Activated T-cell treated with anti-CD3 and anti-CD28 coated beads, Interleukin-2, amount 50 U/mL, for 1 hour (primary cell): ENCODE measurements at places on chromosomes 4 and X.
A peak's percentile ranks its signal among the peaks of the same experiment; 100 is the strongest.

GRCh38 chrX:153361781-153362397 is 27.9 kb downstream of the ZNF275 start:
- DNase-seq = no peak

- no peak for DNase-seq
Measured at GRCh38 chr4:120843849-120844527, 78.5 kb downstream of the PRDM5 start.

DNA sequence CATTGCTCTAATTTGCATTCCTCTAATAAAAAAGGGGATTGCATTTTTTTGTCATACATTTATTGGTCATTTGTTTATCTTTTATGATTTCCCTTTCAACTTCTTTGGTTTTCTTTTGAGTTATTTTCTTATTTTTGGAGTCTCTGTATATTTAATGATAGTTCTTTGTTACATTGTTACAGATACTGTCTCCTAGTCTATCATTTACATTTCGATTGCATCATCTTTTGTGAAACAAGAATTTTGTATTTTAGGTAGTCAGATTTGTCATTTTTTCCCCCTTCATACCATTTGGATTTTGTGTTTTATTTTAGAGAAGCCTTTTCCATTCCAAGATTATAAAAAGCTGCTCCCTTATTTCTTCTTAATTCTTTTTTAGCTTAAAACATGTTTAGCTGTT is 37.1 kb downstream of the SNX25 start:
- no peak for DNase-seq

- DNase-seq = no peak
Measured at GRCh38 chrX:13936521-13937225, 93.0 kb downstream of the GEMIN8 start.

DNA sequence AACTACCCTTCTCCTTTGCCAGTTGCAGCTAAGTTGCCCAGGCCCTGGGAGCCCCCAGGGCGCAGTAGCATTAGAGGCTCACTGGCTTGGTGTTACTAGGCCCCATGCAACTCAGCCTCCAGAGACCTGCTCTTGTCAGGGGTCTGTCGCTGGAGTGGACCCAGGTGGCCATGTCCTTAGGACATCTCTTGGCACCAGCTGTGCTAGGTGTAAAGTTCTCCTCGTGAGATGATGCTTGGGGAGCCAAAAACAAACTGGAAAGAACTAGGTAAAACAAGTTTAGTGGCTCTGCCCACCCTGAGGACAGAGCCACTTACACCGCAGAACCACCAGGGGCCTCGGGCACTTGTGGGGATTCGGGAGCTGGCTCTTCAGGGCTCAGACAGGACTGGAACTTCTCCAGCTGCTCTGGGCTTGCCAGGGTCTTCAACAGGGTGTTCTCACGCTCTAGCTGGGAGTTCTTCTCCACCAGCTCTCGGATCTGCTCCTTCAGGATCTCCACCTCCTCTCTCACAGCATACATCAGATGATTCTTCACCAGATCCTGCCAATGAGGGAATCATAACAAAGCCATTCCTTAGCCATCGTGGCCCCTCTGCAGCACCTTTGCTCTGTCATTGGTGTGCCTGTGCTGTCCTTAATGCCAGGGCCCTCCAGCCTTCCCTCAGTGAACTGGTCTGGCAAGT is 61.2 kb downstream of the TSC22D3 start:
- DNase-seq = peak; percentile 44

GRCh38 chr4:186587416-186588018 is 32.1 kb upstream of the MTNR1A start:
- DNase-seq = peak; percentile 53

- no peak for DNase-seq
Measured at GRCh38 chr4:174157106-174157607, 126.3 kb downstream of the FBXO8 start.

- DNase-seq = no peak
Measured at GRCh38 chr4:106021737-106022410, 126.6 kb downstream of the NPNT start.

DNA sequence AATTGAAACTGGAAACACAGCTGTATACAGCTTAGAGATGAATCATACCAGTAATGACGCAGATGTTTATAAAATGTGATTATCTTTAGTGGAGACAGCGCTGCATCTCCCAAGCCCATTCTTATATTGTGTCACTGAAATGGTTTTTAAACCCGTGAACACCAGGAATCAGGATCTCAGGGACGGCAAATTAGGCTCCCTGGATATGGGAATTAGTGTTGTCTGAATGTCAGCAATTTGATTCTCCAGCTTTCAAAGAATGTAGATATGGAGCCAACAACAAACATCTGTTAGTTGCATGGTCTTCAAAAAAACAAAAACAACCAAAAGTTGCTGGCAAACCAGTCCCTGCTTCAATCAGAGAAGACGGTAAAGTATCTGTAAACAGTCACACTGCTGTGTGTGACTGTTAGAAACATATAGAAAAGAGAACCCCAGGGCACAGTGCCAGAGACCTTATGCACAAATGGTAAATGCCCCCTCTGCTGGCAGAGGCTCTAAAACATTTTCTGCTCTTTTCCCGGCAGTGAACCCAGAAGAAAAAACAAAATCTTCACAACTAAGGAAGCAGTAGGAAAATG is 351.9 kb upstream of the FTHL17 start:
- DNase-seq = no peak

DNA sequence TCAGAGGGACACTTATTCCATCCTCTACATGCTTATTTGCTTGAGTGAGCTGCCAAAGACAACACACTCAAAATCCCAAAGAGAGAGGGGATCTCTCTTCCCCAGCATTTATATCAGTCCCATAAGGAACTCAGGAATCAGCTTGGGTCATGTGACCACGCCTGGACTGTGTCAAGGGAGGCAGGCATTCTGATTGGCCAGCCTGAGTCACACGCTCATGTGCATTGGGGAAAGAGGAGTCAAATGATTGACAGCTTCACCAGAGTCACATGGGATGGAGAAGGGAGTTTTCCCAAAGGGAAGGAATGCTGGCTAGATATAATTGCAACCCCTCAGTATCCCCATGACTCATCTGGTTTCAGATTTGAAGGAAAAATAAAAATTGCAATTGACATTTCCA is 49.0 kb downstream of the RWDD4 start:
- DNase-seq = no peak

- DNase-seq = no peak
Measured at GRCh38 chr4:38100474-38101255, 140.5 kb downstream of the PTTG2 start.

- DNase-seq = peak; percentile 33
Measured at GRCh38 chr4:102518703-102519131, 17.6 kb downstream of the NFKB1 start.

- DNase-seq = no peak
Measured at GRCh38 chr4:86536151-86536550, 58.0 kb upstream of the PTPN13 start.

DNA sequence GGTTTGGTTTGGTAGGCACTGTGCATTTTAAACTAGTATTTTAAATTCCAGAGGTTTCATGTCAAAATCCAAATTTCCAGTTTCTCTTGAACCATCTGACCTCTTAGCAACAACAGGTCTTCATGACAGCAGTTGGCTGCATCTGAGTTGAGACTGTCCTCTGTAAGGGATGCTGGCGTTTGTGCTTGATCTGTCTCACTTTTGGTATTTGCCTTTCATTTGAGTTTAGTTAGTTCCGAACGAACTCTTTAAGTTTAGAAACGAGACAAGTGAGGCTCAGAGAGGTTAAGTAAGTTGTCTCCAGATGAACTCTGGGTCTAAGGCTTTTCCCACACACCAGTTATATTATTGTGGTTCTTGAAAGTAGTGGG is 29.1 kb downstream of the SPARCL1 start:
- DNase-seq = no peak

DNA sequence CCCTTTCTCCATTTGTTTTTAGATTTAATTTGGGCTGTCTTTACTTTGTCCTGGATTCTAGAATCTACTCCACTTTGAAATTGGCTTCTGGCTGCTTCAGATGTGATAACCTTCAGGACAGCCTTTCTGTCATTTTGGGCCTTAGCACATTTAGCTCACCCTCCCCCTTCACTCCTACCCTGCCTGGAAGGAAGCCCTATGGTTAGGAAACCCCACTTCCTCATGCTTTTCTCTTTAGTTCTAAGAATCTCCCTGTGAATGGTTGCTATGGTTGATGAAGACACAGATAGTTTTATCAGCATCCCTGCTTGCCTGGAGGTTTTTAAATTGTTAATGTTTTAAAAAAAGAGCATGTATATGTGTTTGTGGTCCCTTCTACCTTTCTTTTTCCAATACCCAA is 100.7 kb upstream of the PTPN13 start:
- no peak for DNase-seq

- no peak for DNase-seq
Measured at GRCh38 chr4:176261018-176261417, 8.0 kb downstream of the ASB5 start.

- no peak for DNase-seq
Measured at GRCh38 chrX:104427693-104428092, 138.3 kb upstream of the IL1RAPL2 start.

- DNase-seq = no peak
Measured at GRCh38 chrX:54748626-54749025, 49.4 kb downstream of the ITIH6 start.

GRCh38 chr4:138407329-138407728 is 165.2 kb upstream of the SLC7A11 start:
- DNase-seq = no peak

DNA sequence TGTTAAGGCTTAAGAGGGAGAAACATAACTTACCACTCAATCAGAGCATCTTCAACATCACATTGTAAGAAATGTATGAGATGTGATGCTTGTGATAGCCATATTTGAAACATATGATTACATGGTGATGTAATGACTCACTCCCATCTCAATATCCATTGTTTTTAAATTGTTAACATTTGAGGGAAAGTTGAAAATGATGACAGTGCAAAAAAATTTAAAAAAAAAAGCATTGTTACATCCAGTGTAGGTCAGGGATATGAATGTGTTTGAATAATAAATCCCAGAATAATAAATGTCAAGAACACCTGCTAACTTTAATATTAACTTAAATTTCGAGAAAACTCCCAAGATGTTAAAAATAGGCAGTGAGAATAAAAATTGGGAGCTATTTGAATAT is 6.4 kb upstream of the CCSER1 start:
- DNase-seq = no peak

GRCh38 chr4:40990236-40990898 is 224.0 kb downstream of the APBB2 start:
- DNase-seq = no peak

- DNase-seq = no peak
Measured at GRCh38 chrX:37759351-37759750, 20.5 kb upstream of the CYBB start.

DNA sequence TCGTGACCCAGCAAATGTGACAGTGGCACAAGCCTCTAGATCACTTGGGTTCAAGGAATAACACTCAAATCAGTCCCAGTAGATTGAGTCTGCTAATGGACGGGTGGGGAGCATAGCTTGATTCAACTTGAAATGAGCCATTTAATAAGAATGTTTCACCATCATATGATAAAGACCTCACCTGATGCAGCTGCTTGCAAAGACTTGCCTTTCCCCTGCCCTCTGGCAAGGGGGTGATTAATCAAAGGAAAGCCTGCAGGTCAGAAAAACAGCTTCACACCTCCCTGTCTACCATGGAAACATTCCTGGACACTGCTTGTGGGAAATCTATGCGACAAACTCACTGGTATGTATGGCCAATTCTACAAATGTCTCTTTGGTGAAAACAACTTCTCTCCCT is 54.5 kb downstream of the CD99L2 start:
- DNase-seq = no peak

GRCh38 chrX:43002526-43003203 is 224.7 kb upstream of the PPP1R2C start:
- DNase-seq = no peak

DNA sequence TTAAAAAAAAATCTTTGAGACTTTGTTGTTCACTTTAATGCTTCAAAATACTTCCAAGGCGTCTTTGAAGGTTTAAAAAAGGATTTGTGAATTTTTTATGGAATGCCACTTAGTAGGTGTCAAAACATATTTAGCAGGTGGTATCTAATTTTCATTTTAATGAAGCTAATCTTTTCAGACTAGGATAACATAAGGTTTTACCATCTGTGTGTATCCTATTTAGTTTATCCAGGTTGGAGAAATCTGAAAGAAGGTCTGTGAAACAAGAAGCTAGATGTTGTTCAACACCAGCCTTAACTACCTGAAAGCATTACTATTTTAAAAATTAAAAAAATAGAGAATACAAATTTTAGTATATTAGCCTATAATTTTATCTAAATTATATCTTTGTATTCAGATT is 193.4 kb downstream of the GRID2 start:
- DNase-seq = no peak

GRCh38 chr4:16116493-16116990 is 32.7 kb upstream of the PROM1 start:
- no peak for DNase-seq

- DNase-seq = no peak
Measured at GRCh38 chr4:153520227-153520626, 54.1 kb downstream of the TMEM131L start.

- no peak for DNase-seq
Measured at GRCh38 chrX:30973784-30974427, 84.9 kb upstream of the TAB3 start.

DNA sequence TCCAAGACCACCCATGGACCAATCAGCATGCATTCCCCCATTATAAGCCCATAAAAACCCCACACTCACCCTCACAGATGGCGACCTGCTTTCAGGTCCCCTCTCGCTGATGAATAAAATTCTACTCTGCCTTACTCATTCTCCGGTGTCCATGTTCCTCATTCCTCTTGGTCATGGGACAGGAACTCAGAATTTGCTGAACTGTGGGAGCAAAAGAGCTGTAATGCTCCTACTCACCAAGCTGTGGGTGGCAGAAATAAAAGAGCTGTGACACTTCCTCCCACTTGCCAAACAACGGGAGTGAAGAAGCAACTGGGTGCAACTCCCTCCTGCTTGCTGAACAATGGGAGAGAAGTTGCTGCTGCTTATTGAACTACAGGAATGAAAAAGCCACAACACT is 168.5 kb upstream of the PCDH18 start:
- no peak for DNase-seq

GRCh38 chr4:78313754-78314120 is 237.8 kb upstream of the ANXA3 start:
- DNase-seq = no peak

GRCh38 chrX:7214251-7214650 is 66.3 kb upstream of the PUDP start:
- DNase-seq = no peak

GRCh38 chr4:183097231-183098018 is 1.6 kb upstream of the WWC2 start:
- DNase-seq = peak; percentile 24

GRCh38 chrX:11540532-11541377 is 125.0 kb downstream of the ARHGAP6 start:
- DNase-seq = no peak

DNA sequence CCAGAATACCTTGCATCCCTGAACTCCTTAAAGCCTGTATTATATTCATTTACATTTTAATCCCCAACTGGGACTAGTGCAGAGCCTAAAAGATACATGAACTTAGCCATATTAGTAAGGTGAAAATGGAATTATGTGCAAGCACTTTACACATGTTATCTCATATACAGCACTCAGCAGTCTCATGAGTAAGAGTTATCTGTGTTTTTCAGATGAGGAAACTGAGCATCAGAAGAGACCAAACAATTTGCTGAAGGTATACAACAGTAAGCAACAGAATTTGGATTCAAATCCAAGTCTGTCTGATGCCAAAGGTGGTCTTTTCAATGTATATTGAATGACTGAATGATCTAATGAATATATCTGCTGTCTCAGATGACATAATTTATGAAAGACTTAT is 12.3 kb downstream of the ATP7A start:
- no peak for DNase-seq

GRCh38 chr4:141713185-141713584 is 76.8 kb downstream of the IL15 start:
- no peak for DNase-seq

GRCh38 chrX:21725496-21725895 is 32.4 kb downstream of the SMPX start:
- no peak for DNase-seq
